ENCODE measurements at places on chromosomes 7 and 10.

GRCh38 chr7:33776788-33777187 lies 128.6 kb upstream of the BMPER start:
- DNase-seq = no peak

GRCh38 chr7:135661311-135662122 lies 797 bp upstream of the STMP1 start:
- DNase-seq = peak; percentile 89

DNA sequence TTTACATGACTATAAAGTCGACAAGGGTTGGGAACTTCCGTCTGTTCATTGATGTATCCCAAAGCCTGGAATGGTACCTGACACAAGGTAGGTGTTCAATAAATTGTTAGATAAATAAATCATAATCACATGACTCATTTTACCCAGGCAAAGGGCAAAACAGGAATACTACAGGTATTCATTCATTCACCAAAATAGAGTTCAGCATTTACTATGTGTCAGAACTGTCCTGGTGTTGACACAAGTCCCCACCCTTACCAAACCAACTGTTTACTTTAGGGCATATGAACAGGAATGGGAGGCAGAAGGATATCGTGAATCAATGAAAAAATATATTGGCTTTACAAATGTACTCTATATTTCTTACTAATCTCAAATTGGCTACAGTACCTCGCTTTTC lies 666 bp upstream of the YAE1 start:
- DNase-seq = no peak

- DNase-seq = no peak
These were observed 486.0 kb upstream of the MKI67 start for GRCh38 chr10:128612195-128612594.

GRCh38 chr7:79281426-79281825 lies 172.0 kb downstream of the MAGI2 start:
- no peak for DNase-seq

DNA sequence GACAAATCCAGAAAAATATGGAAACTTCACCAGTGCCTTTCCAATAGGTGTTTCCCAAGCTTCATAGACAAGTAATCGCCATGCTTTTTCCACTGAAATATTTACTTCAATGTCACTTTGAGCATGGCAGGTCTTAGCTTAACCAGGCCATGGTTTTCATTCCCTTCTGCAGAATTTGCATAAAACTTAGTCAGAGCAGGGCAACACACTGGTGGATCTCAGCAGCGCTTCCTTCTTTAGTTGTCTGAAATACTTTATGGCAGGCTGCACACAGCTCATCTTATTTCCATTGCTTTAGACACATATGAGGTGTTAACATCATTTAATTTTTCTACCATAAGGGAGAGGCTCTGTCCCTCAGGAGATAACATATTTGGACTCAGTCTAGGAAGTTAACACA lies 102.9 kb upstream of the AHR start:
- no peak for DNase-seq

DNA sequence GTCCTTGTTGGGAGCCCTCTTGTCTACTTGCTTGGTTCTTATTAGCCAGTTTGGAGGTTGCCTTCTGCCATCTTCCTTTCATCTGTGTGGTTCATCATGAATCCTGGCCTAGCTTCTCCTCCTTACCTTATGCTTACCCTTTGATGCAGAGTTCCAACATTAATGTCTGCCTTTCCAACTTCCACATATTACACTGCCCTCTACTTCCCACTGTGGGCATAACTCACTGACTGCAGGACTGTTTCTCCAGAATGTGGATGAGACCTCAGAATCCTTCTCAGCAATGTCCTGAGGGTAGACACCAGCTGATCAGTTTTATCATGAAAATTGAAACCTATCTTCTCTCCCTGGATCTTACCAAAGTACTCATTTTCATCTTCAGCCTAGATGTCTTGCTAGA lies 491.0 kb downstream of the LRMDA start:
- DNase-seq = no peak

GRCh38 chr7:332020-332517 lies 42.1 kb downstream of the FOXL3 start:
- DNase-seq = no peak

GRCh38 chr10:1097436-1097835 lies 41.3 kb downstream of the WDR37 start:
- no peak for DNase-seq

GRCh38 chr10:4847561-4848355 lies 21.8 kb downstream of the AKR1E2 start:
- no peak for DNase-seq

- DNase-seq = peak; percentile 20
These were observed 31.7 kb downstream of the LHPP start for GRCh38 chr10:124493214-124493882.

DNA sequence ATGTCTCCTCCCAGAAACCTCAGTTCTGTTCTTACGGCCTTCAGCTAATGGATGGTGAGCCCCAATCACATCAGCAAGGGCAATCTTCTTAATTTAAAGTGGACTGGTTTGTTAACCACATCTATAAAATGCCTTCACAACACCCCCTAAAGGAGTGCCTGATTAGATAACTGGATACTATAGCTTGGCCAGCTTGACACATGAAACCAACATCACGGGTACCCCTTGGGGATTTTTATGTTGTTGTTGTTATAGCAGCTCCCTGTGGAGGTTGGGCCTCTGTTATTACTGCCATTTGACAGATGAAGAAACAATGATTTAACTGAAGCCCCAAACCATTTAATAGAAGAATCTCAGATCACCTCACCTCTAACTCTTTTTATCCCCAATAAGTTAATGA lies 26.8 kb downstream of the STRA8 start:
- no peak for DNase-seq

GRCh38 chr10:97081621-97082235 lies 104.0 kb downstream of the SLIT1 start:
- DNase-seq = peak; percentile 69

- no peak for DNase-seq
These were observed 3.1 kb downstream of the ARHGAP22 start for GRCh38 chr10:48601789-48602188.

- no peak for DNase-seq
These were observed 14.1 kb downstream of the FXYD4 start for GRCh38 chr10:43385412-43386004.

GRCh38 chr10:71687077-71687476 lies 32.5 kb downstream of the C10orf105 start:
- no peak for DNase-seq

DNA sequence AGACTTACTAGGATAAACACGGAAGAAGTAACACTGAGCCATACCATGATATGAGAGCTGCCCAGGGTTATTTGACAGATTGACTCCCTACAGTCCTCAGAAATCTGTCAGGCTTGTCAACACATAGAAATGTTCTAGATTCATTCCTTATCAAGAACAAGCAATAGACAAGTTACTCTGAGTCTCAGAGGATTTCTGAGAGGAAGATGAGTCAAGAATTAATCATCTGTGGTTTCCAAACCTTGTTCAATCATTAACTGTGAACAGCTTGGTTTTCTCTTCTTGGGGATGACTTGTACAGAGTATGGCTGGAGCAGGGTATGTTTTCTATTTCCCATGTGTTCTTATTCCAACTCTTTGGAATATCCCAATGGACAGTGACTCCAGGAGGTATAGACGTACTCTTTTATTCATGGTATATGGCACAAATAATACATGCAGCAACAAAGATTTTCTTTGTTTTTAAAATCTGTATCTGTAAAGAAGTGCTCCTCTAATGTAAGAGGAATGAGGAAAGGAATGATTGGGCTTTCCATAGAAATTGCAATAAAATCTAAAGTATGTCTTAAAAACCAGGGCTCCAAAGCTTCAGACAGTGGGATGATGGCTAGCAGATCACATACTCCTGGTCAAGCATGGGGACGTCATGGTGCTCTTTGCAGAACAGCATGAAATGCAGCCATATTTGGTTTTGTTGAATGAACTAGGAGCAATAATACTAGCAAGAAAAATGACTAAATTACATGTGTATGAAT lies 11.9 kb upstream of the SFR1 start:
- no peak for DNase-seq

GRCh38 chr7:126533715-126534114 lies 719.0 kb downstream of the GRM8 start:
- no peak for DNase-seq

DNA sequence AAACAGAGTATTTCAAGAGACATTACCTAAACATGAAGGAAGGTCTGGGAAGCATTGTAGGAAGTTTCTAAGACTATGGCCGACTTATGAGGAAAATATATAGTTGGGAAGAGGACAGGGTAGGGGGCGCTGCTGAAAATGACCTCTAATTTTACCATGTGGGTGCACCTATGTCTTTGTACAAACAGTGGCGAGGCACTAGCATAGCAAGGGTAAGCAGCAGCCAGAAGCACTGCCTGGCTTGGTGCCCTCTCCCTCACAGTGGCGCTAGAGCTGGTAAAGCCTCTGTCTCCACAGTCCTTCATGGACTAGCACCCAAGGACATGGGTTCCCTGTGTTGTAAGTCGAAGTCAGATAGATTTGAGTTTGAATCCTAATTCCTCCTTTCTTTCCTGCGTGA lies 461.2 kb downstream of the INHBA start:
- no peak for DNase-seq

- DNase-seq = no peak
These were observed 13.5 kb downstream of the MACROH2A2 start for GRCh38 chr10:70066190-70066589.

- no peak for DNase-seq
These were observed 89.3 kb upstream of the PITRM1 start for GRCh38 chr10:3261921-3262320.

GRCh38 chr10:124676416-124677062 lies 67.6 kb downstream of the FAM53B start:
- DNase-seq = no peak

- DNase-seq = no peak
These were observed 10.0 kb downstream of the ZNF777 start for GRCh38 chr7:149450821-149451220.

DNA sequence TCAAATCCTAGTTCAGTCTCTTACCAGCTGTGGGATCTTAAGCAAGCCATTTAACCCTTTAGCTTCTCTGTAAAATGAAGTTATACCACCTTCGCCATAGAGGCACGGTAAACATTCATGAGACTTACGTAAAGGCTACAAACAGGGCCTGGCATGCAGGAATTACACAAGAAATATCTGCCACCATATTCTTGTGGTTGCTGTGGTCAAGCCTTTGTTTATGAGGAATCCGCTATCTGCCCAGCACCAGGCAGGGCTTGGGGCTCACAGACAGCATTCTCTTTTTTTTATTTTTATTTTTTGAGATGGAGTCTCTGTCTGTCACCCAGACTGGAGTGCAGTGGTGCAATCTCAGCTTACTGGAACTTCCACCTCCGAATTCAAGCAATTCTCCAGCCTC lies 9.9 kb downstream of the AIFM2 start:
- peak; percentile 45 for DNase-seq

DNA sequence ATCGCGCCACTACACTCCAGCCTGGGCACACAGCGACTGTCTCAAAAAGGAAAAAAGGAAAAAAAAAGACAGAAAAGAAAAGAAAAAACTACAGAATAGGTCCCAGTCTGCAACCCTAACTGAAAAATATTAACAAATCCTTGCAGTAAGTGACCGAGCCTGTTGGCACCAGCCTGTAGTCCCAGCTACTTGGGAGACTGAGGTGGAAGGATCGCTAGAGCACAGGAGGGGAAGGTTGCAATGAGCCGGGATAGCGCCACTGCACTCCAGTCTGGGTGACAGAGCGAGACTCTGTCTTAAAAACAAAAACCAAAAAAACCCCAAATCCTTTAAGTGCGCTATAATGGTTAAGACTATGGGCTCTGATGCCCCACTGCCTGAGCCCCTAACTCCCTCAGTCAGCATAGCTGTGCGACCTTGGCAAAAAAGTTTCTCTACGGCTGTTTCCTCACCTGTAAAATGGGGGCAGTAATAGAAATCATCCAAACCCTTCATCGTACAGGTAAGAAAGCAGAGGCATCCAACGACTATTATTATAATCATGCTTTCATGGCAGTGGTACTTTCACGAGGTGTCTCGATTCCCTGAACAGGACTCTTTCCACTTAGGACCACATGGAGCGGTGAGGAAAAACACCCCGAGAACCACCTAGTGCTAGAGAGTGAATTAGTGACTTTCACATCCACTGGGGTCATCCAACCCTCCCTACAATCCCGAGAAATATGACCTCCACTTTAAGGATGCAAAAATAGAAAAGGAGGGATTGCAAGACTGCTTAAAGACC lies 755 bp downstream of the TOMM7 start:
- DNase-seq = peak; percentile 35

GRCh38 chr7:151666886-151667285 lies 147.2 kb upstream of the RHEB start:
- DNase-seq = no peak

GRCh38 chr7:152072421-152072820 lies 46.9 kb downstream of the GALNT11 start:
- DNase-seq = peak; percentile 58

GRCh38 chr7:140559410-140559809 lies 80.1 kb upstream of the MKRN1 start:
- DNase-seq = no peak

GRCh38 chr7:8481752-8482446 lies 48.5 kb downstream of the NXPH1 start:
- peak; percentile 21 for DNase-seq

DNA sequence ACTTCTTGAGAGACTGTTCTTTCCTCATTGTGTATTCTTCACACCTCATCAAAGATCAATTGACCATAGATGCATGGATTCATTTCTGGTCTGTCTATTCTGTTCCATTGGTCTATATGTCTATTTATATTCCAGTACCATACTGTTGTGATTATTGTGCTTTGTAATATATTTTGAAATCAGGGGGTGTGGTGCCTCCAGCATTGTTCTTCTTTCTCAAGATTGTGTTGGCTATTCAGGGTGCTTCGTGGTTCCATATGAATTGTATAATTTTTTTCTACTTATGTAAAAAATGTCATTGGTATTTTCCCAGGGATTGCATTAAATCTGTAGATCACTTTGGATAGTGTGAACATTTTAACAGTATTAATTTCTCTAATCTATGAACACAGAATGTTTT lies 106.5 kb downstream of the EPC1 start:
- no peak for DNase-seq

GRCh38 chr10:13184730-13185514 lies 23.6 kb downstream of the MCM10 start:
- DNase-seq = no peak

GRCh38 chr7:80204919-80205318 lies 70.3 kb downstream of the GNAI1 start:
- DNase-seq = no peak
